ENCODE measurements at places on chromosomes 2 and 18.
A peak's percentile ranks its signal among the peaks of the same experiment; 100 is the strongest.

DNA sequence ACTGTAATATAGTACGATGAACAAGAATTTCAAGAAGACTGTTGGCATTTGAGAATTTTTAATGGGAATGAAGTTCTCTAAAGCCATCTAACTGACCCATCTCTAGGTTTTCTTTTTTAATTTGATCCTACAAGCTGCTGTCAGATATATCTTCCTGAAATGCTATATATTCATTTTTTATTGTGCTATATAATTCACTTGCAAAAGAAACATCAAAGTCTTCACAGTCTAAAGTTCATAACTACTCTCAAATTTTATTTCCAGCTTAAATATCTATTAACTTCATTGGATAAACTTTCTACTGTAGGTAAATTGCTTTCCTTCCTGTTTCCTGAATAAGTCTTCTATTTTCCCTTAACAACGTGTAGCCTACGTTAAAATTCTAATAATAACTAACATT, 3.7 kb downstream of the SCYGR2 start:
- DNase-seq = no peak

GRCh38 chr18:37253394-37254235, 312.0 kb downstream of the CELF4 start:
- no peak for DNase-seq

DNA sequence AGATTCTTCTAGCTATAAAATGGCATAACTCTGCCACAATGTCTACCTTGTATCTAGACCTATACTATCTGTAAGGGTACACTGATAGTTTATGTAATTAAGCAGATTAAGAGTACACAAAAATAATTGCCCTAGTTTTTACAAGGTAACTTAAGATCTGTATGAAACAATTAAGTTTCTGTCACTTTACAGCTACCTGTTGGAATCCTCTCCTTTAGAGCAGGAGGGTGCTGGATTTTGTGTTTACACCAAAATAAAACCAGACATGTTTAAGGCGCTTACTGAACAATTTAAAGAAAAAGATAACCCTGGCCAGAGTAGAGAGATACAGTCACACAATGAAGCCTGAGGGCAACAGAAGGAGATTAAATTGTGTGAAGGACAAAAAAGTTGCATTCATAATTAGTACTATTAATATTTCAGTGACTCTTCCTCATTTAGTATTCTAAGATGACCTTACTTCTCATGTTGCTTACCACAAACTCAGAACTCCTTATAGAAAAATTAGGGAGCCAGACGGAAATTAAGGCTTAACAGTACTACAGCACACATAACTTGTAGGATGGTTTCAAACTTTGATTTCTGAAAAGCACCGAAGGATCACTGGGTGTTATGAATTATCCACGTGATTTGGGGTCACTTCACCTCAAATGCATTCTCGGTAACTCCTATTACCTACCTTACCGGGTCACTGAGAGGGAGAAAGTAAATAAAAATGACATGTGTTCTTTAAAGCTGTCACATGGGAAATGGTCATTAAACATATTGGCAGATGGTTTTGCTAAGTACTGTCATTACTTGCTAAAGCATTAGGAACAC, 1.0 kb downstream of the DARS1 start:
- DNase-seq = no peak

GRCh38 chr2:178392215-178392614, 58.8 kb downstream of the PRKRA start:
- no peak for DNase-seq

- DNase-seq = no peak
Measured at GRCh38 chr2:238874330-238875050, 26.6 kb downstream of the TWIST2 start.

DNA sequence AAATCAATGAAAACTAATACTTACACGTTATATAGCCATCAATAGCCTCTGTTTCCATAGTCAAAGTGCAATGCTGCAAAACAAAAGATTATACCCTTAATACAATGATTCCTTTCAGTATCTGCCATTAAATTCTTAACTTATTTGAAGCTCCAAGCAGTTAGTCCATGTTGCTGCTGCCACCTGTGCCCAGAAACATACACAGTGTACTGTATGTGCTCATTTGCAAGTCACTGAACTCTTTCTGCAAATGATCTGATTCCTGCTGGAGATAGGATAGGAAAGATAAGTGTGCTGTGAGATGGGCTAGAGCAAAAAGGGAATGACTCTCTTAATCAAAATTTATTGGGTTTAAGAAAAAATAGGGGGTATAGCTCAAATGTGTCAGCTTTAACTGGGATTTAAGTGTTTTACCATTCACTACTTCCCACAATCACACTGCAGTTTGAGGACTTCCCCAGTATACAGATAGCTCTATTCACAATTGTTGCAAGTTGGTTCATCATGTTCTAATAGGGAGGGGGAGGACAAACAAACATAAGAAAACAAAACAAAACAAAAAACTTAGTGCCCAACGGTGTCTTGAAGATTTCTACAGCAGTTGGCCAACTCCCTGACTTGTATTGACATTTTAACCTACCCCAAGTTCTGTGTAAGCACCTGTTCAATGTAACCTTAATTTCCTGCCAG, 2.7 kb downstream of the IKZF2 start:
- DNase-seq = no peak

DNA sequence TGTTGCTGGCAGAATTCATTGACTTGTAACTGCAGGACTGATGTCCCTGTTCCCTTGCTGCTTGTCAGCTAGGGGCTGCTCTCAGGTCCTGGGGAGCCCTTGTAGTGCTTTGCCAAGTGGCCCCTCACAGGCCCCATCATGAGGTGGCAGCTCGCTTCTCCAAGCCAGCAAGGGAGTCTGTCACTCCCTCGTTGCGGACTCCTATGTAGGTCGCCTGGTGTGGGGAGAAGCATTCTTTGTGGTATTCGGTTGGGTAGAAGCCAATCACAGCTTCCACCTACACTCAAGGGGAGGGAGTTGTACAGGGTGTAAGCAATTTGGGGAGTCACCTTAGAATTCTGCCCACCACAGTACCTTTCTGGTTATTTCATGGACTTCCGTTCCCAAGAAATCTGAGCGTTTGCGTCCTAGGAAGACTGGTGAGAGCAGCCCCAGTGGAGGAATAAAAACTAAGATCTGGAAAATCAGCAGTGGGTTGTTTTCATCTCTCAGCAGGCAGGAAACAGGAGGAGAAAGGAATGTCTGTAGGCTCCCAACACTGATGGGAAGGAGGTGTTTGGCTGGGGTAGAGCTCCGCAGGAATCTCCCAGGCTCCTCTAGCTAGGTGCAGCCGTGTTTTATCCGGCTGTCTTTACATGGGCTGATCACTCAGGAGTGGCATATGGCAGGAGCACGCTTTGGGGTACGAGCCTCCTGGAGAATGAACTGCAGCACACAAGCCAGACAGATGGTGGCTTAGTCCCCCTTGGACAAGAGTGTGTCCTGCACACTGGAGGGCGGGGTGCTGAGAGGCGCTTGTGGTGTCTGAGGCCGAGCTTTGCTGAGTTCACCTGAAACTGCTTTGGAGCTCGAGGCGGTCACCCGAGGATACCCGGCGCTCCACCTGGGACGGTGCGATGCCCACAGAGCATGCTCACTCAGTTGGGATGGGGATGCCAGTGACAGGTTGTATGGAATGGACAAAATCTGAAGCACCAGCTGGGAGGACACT, 58.3 kb downstream of the LDLRAD4 start:
- no peak for DNase-seq

GRCh38 chr2:95076705-95077529, 44.7 kb downstream of the MRPS5 start:
- DNase-seq = peak; percentile 90

DNA sequence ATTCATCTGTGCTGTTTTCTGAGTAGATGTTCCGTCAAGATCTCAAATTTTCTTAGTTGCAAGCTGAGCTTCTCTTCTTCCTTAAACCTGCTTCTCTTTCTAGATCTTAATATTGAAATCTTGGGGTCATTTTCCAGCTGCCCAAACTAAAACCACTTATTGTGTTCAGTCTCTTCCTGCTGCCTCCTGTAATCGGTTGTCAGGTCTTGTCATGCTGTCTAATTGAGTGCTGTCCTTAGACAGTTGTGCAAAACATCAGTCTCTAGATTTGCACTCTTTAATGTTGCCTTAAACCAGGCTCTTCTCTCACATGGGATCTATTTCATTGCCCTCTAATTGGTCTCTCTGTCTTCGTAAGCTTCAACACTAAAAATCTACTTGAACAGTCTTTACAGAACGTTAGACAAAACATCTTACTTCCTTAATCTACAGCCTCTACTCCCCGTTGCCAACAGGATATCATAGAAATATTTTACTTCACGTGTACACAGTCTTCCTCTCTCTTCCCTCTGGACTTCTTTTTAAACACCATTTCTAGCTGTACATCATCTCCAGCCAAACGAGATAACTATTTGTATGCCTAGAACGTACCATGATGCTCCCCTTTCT, 34.9 kb downstream of the GPD2 start:
- no peak for DNase-seq

DNA sequence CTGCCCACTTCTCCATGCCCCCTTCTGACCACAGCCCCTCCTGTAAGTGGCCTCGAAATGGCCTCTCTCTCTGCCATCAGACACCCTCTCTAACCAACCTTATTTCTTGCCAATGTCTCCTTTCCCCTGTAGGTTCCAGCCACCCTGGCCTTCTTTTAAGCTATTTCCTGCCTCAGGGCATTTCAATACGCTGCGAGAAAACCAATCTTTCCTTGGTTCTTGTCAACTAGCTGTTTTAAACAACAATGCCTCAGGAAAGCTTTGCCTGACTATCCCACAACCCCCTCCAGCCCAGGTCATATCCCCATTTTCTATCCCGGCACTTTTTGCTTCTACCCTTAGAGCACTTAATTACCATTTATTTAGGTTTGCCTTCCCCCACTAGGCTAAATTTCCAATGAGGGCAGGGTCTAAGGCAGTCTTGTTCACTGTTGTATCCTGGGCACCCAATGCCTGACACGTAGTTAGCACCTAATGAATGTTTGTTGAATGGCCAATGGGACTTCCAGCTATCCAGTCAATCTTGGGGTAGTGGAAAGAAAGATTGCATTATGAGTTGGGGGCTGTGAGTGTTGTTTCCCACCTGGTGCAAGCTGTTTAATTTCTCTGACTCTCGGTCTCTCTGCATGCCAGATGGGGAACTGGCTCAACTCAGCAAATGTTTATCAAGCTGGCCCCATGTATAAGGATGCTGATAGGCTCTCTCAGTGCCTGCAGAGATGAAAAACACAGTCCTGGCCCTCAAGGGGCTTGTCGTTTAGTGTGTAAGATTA, 291.2 kb downstream of the SRBD1 start:
- DNase-seq = no peak

GRCh38 chr2:207873794-207874193, 104.1 kb upstream of the FZD5 start:
- DNase-seq = no peak

DNA sequence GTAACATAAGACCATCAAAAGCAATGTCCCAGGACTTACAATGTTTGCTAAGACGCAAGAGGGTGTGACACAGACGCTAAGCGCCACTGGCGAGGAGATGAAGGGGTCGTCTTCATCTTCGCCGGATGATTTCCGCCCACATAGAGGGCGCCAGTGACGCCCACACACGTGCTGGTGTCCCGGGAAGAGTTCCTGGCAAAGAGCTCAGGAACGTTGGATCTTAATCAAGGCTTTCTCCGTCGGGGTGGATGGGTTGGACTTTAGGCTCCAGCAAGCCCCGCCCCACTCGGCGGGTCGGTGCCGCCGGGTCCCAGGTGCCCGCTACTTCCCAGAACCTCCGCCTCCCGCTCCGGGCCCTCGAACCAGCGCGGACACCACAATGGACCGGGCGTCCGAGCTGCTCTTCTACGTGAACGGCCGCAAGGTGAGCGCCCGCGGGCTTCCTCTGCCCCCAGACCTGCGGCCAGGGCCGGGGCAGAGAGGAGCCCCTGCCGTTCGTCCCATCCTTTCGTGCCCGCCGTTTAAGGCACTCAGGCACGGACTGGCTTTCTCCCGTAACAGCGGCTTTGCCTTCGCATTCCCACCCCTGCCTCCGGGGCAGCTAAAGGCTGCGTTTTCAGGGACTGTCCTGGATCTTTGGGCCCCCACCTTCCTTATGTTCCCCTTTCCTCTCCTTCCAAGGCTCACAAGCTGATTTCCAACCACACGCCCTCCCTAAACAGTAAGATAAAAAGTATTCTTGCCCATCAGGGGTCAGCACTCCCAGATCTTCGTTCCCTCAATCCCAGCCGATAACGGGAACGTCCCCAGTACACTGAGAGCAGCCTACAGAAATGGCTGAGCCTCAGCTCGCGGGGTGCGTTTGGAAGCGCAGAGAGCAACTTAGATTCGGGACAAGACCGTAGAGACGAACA, at the start of gene AOX1:
TSS of gene AOX1 (plus strand) at position 285 of the 914 bp plus-strand sequence. CDS start at position 380, 95 bp downstream.
- no peak for DNase-seq

- no peak for DNase-seq
Measured at GRCh38 chr18:13222856-13223281, 4.3 kb downstream of the LDLRAD4 start.

- DNase-seq = no peak
Measured at GRCh38 chr2:230927711-230928341, 2.8 kb upstream of the GPR55 start.

DNA sequence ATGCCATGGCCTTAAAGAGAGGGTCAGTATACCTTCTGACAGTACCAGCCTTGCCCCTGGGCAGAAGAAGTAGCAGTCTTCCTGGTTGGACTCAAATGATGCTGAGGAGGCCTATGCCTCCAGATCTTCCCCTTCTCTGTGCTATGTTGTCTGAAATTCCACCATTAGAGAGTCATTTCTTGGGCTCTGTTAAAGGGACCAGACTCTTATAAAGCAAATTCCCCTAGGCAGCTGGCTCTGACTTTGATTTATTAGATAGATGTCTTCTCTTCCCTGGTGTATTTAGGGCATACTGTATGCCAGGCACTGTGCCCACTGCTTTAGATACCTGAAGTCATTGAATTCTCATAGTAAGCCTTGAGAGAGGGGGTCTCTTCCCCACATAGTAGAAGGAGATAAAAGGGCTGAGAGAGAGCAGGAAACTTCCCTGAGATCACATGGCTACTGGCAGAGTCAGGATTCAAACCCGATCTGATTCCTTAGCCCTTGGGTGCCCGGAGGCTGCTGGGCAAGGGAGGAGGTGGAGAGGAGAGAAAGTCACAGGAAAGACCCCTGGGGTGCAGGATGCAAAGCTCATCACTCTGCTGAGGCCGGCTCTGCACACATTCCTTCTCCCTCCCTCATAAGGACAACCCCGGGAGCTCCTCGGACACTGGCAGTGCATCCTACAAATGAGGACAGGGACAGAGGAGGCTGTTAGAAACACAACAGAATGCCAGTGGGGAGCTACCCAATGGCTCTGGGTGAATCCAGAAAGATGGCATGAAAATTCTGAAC, 23.0 kb downstream of the COPS9 start:
- DNase-seq = no peak

- DNase-seq = no peak
Measured at GRCh38 chr2:217799563-217800432, 203.0 kb downstream of the TNS1 start.

- no peak for DNase-seq
Measured at GRCh38 chr2:12320991-12321641, 395.6 kb upstream of the TRIB2 start.

- DNase-seq = no peak
Measured at GRCh38 chr2:88698498-88699233, 7.2 kb downstream of the RPIA start.

GRCh38 chr2:202990501-202990900, 24.2 kb upstream of the NBEAL1 start:
- no peak for DNase-seq

GRCh38 chr2:188217264-188217663, 74.4 kb upstream of the GULP1 start:
- no peak for DNase-seq

GRCh38 chr2:109255654-109256053, 126.6 kb downstream of the SH3RF3 start:
- DNase-seq = peak; percentile 71
